ENCODE measurements at places on chromosomes 1 and 21.
A peak's percentile ranks its signal among the peaks of the same experiment; 100 is the strongest.

DNA sequence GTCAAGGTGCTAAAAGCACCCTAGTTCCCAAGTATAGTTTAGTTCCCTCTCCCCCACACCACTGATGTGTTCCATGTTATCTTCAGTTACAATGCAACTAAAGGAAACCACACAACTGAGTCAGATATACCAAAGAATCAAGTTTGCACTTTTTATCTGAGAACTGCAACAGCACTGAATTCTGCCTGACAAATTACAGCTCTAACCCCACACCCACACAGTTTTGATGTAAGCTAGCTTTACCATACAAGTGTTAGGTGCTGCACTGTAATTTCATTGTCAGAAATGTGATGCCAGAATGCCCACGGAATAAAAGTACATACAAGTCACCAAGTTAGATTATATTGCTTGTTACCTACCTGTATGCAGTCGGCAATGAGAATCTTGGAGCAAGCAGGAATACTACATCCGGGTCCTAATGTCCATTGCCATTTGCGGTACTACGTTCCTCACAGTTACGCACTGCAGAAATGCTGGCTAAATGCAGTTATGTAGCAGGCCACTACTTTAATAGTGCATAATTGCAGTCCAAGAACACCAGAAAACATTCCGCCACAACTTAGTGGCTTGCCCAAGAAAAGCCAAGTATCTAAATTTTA is 12.1 kb downstream of the SFPQ start:
- DNase-seq, result no peak

GRCh38 chr1:110916669-110917306 is 43.8 kb downstream of the CD53 start:
- DNase-seq, result no peak

DNA sequence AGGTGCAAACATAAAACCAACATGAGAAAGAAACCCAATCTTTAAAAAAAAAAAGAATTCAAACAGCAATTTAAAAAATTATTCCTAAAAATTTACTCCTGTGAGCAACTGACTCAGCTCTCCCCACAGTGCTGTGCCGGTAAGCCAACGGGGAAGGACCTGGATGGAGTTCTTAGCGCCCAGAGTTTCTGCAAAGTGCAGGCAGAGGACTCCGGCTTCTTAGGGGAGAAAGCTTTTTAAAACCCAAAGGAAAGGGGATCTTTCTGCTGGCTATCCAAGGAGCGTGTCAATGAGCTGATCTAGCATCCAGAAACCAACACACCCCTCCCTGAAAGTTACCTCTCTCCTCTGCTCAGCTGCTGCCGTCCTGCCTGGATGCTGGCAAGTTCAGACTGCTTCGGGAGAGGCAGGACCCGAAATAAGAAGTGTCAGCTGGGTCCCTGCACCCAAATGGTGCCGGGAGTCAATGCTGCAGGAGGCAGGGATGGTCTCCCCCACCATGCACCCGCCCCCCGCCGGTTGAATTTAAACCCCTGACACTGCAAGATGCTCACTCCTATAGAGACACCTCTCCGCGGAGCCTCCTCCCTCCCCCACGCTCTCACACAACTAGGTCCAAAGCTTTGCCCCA is 32.2 kb upstream of the H6PD start:
- no peak for DNase-seq

- no peak for DNase-seq
Observed at GRCh38 chr1:1852619-1853414, 38.1 kb downstream of the GNB1 start.

- no peak for DNase-seq
Observed at GRCh38 chr1:72885841-72886240, 603.5 kb upstream of the NEGR1 start.

- no peak for DNase-seq
Observed at GRCh38 chr1:184532199-184532598, 145.4 kb downstream of the C1orf21 start.

DNA sequence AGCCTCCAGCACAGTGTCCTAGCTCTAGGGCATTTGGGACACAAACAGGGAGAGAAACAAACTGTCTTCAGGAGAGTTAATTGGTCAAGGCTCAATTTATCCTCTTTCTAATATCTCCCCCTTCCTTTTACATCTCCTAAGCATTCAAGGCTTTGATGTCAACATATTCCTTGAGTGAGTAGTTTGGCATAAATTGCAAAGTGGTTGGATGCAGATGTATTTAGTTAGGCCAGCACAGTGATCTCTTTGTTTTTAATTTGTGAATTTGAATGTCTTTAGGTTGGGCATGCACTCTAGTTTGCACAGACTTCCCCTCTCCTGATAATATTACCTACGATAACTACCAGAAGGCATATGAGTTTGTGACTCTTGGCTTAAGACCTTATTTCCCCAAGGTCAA is 12.5 kb upstream of the OLFML2B start:
- DNase-seq, result no peak

- no peak for DNase-seq
Observed at GRCh38 chr1:62905872-62906271, 121.9 kb downstream of the ATG4C start.

DNA sequence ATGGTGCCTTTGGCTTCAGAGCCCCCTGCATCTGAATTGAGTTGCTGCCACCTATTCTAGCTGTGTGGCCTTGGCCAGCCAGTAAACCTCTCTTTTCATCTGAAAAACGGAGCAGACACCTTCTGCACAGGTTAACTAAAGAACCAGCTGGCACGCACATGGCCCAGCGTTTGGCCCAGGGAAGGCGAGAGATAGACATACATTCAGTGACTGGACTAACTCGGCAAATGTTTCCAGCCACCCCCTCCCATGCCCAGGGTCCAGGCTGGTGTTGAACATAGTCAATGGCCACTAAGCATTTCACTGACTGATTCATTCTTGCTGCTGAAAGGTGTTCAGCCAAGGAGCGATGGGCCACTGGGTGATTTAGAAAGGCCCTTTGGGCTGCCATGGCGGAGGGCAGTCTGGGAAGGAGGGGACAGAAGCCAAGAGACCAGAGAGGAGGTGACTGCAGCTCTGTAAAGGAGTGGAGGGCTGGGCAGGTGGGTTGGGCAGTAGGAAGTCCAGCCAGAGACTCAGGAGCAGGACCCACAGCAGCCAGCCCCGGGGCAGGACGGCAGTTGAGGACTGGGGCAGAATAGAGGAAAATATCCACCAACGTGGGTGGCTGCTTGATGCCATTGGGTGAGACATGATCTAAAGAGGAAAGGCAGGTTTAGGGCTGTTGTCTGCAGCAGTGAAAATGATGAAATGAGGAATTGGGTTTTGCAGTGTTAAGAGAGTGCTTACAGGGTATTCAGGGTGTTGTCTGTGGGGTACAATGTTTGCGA is 184.3 kb downstream of the HIVEP3 start:
- DNase-seq, result no peak

GRCh38 chr1:97143236-97143882 is 421.8 kb downstream of the PTBP2 start:
- DNase-seq, result no peak

DNA sequence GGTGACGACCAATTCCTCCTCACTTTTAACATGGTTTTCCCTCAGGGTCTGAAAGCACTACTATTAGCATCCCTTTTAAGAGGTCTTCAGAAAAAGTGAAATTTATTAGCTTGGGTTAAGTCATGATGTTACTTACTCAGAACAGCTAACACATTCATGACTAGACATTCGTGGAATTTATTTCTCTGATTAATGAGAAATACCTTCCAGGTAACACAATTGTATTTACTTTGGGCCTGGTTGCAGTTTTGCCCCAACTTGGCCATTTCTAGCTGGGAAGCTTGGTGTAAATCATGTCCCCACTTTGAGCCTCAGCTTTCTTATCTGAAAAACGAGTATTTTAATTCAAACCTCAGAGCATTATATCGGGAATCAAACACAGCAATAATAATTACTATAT is 119.2 kb upstream of the SPATA6 start:
- no peak for DNase-seq

DNA sequence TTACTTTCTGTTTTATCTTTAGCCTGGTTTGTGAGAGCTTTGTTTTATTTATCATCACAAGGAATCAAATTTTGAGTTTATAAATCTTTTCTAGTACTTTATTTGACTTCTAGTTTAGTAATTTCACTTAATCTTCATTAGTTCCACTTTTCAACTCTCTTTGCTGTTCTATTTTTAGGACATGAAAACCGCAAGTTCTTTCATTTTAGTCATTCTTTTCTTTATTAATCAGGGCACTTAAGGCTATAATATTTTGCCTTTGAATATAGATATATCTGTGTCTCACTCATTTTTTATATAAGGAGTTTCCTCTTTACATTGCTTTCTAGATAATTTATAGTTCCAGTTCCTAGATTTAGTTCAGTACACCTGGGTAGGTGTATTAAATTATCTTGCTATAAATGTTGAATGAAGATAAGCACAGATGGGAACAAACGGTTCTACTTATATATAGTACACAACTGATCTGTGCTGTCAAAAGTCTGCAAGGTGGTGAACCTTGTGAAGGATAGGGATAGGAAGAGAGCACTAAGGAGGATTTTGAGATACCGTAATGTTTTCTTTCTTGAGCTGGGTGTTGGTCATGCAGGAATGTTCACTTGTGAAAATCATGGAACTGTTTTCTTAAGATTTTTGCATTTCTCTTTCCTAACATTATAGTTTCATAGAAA is 402.3 kb downstream of the RYR2 start:
- no peak for DNase-seq

DNA sequence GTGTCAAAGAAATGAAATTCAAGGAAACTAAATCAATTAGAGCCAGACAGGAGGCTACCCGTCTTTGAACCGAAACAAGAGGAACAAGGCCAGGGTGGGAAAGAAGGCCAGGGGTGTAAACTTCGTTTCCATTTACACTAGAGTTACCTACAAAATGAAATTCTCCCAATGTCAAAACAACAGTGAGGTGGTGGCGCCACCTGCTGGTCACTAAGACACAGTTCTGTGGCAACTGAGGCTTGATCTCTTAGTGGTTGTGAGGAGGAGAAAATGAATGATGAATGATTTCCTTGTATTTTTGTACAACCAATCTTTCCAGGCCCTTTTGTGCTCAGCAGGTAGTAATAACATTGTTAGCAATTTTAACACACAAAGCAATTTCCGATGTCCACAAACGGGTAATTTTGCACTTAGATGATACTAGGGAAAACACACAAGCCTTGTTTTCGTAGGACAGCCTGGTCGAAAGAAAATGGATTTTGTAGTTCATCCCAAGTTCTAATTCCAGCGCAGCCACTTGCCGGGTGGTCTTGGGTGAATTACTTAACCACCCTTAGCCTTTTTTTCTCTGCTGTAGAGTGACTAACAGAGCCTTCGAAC is 54.8 kb upstream of the SOD1 start:
- DNase-seq, result peak; percentile 48

GRCh38 chr1:152995842-152996241 is 5.7 kb upstream of the SPRR3 start:
- no peak for DNase-seq
